ENCODE measurements at places on chromosomes 5 and 9. TPM values are rescaled to one million over a fixed set of nuclear protein-coding genes. Genes with fewer than 3 reads are reported as not detected.

The TXNDC8 gene
- total RNA-seq: not detected

The DMRTA1 gene
- 2.4 TPM for total RNA-seq

The LCN1 gene
- not detected for total RNA-seq

The MOCS2 gene
- total RNA-seq: 44.2 TPM

The F2RL1 gene
- total RNA-seq: 23.4 TPM

The UBQLN1 gene
- 72.9 TPM for total RNA-seq

The OR1J2 gene
- not detected for total RNA-seq

The INSL6 gene
- total RNA-seq: not detected

The PCDHB13 gene
- 0.14 TPM for total RNA-seq

The PCDHB8 gene
- not detected for total RNA-seq

The SLC6A19 gene
- total RNA-seq: not detected

The NTRK2 gene
- total RNA-seq: under 0.01 TPM

The OR1L1 gene
- not detected for total RNA-seq

The STK32A gene
- 0.46 TPM for total RNA-seq

The PCDHA2 gene
- not detected for total RNA-seq

The HACD4 gene
- 2.3 TPM for total RNA-seq

The AGXT2 gene
- total RNA-seq: not detected

The DMGDH gene
- total RNA-seq: not detected

The MCC gene
- total RNA-seq: 38.8 TPM

The ACSL6 gene
- total RNA-seq: not detected

The SPATA31D4 gene
- total RNA-seq: not detected

The ABCA2 gene
- total RNA-seq: 11.9 TPM

The ZBED3 gene
- total RNA-seq: 0.85 TPM

The CBY3 gene
- total RNA-seq: not detected

The LRRC19 gene
- not detected for total RNA-seq

The OCLN gene
- total RNA-seq: 19.0 TPM

The MAP1B gene
- total RNA-seq: 2.2 TPM

The SLC12A7 gene
- 12.7 TPM for total RNA-seq

The BAAT gene
- 0.05 TPM for total RNA-seq

The GABRA1 gene
- not detected for total RNA-seq

The HMGCR gene
- 117 TPM for total RNA-seq

The PROB1 gene
- total RNA-seq: 1.6 TPM

The UTP15 gene
- total RNA-seq: 13.2 TPM

The TAF11L2 gene
- not detected for total RNA-seq

The CCNB1 gene
- 171 TPM for total RNA-seq

The GARIN3 gene
- not detected for total RNA-seq

The GZMA gene
- not detected for total RNA-seq

The IPO11 gene
- total RNA-seq: 21.3 TPM

The POLR1E gene
- total RNA-seq: 35.8 TPM

The GMCL2 gene
- total RNA-seq: not detected

The GABRP gene
- 0.35 TPM for total RNA-seq

The INSL4 gene
- total RNA-seq: 1.0 TPM
